ENCODE measurements at places on chromosomes 2 and 18.

DNA sequence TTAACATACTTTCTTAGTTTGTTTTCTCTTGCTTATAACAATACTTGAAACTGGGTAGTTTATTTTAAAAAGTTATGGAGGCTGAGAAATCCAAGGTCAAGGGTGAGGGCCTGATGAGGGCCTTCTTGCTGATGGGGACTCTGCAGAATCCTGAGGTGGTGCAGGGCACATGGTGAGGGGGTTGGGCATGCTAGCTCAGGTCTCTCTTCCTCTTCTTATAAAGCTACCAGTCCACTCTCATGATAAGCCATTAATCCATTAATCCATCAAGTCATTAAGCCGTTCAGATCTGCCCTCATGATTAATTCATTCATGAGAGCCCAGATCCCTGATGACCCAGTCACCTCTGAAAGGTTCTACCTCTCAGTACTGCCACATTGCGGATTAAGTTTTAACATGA, 21.4 kb downstream of the ALMS1 start:
- no peak for DNase-seq

- no peak for DNase-seq
Observed at GRCh38 chr2:95382192-95382591, 20.3 kb upstream of the FAHD2A start.

DNA sequence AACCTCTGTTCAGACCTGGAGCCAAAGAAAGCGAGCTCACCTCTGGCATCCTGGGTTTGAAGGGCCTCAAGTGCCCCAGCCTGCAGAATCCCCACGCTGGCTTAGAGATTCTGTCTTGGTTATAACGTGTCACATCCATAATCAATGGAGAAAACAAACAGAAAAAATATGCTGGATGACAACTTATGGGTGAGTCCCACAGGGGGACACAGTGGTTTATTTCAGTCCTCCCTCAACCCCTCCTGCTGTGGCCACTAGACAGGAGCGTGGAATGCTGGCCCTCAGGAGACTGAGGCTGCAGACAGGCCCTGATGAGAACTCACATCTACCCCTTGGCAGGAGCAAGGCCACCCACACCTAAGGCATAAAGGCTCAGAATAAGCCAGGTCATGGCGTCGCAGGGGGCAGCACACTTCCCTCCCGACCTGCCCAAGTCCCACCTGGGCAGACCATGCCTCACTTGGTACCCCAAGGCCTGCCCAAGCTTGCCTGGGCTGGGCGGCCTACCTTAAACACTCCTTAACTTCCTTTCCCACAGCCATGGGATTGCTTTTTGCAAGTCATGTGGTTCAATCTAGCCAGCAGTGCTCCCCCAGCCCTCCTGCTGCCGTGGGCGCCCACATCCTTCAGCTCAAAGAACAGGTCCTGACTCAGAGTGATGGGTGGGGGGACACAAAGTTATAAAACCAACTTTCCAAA, 19.9 kb downstream of the COX7A2L start:
- DNase-seq: no peak

GRCh38 chr2:18516112-18516511, 44.3 kb downstream of the RDH14 start:
- DNase-seq: no peak

DNA sequence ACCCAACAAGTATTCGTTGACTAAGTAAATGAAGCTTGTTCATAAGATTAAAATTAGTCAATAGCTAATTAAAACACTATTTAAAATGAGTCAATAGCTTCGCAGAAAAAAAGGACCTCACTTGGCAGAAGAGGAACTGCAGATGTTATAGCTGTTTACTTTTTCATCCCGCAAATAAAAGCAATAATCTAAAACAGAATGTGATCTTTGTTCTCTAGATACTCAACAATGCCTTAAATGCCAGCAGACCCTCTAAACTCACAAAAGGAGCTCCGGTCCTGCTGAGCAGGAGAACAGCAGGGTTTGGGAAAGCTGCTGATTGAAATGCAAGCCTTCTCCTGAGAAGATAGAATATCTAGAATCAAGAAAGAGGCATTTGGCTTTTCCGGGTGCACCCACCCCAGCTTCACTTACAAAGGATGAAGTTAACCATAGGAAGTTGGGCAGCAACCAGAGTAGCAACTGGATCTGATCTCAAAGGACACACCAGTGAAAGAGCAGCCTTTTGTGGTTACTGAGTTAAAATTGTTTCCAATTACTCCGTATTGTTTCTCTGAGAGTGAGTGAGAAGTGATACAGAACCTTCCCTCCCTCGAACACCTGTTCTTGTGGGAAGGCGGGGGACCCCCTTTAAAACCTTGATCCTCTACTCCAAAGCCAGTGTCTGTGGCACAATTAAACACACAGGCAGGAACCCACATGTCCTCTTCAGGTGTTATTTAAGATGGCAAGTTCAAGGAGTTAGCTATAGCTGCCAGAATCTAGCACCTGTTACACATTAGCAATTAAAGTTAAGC, 6.8 kb downstream of the CCBE1 start:
- no peak for DNase-seq

DNA sequence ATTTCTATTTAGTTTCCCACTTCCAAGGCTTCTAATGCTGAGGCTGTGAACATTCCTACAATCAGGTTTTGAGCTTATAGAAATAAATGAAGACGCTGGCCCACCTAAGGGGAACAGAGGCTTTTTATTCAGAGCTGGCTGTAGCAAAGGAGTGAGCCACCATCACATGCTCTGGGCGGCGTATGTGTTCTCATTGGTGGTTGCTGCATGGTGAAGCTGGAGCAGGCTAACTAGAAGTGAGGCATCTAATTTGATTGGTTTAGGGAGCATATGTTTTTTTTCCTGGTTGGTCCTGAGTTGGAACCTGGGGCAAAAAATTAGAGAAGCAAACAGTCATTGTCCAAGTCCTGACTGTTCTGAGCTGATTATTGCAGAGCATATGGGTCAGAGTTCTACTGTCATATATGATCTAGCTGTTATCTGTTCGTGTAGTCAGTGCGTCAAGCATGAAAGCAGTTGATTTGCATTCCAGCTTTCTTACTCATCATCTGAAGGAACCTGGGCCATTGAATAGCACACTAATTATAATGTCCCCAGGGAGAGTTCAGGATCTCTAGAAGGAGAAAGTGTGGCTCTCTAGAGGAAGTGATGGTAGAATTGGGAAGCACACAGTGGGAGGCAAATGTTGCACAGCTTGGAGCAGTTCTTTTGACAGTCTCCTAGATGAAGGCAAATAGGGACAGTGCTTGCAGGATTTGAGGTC, 279.6 kb downstream of the PARD3B start:
- no peak for DNase-seq

DNA sequence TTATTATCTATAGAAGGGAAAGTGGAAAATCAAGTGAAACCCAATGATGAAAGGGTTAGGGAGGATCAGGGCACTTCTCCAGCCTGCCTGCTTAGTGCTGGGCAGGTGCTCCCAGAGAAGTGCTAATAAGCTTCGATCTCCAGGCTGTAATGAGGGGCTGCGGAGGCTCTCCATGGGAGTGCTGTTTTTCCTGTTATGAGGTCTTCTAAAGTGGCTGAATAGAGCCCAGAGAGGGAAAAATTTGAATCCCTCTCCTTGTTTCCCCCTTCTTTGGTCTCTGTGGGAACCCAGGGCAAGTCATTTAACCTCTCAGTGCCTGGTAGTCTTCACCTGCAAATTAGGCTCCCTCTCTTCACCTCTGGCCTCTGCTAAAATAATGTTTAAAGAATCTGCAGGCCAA, 351.7 kb upstream of the DCC start:
- DNase-seq: no peak

- DNase-seq: peak; percentile 65
Observed at GRCh38 chr2:241354668-241355658, 1.1 kb upstream of the FARP2 start.

DNA sequence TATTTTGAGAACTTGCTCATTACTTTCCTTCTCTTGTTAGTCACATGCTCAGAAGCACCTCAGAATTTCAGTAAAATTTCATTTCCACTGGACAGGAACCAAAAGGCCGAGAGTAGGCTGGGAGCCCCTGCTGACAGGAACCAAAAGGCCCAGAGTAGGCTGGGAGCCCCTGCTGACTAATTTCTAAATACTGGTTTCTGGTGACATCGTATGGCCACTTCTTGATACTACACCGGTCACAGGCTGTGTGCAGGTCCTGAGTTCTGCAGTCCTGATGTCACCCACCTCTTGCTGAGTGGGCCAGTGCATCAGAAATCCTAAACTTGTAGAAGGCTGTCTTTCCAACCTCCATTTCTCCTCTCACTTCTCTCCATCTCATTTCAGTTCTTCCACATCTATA, 17.7 kb upstream of the EN1 start:
- no peak for DNase-seq

DNA sequence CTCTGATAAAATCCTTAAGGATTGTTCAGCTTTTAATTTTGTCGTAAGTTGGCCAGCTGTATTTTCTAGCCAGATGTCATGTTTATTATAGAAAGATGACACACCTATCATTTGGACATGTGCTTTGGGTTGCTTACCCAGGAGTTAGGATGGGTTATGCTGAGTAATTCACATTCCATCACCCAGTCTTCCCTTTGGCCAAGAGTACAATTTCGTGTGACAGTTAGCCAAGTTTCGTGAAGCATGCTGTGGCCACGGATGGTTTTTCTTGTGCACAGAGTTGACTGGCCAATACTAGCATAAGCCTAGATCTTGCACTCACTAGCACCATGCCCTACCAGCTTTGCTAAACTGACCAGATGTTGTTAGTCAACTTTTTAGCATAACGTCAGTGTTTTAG, 5.8 kb downstream of the MAPRE3 start:
- DNase-seq: no peak

DNA sequence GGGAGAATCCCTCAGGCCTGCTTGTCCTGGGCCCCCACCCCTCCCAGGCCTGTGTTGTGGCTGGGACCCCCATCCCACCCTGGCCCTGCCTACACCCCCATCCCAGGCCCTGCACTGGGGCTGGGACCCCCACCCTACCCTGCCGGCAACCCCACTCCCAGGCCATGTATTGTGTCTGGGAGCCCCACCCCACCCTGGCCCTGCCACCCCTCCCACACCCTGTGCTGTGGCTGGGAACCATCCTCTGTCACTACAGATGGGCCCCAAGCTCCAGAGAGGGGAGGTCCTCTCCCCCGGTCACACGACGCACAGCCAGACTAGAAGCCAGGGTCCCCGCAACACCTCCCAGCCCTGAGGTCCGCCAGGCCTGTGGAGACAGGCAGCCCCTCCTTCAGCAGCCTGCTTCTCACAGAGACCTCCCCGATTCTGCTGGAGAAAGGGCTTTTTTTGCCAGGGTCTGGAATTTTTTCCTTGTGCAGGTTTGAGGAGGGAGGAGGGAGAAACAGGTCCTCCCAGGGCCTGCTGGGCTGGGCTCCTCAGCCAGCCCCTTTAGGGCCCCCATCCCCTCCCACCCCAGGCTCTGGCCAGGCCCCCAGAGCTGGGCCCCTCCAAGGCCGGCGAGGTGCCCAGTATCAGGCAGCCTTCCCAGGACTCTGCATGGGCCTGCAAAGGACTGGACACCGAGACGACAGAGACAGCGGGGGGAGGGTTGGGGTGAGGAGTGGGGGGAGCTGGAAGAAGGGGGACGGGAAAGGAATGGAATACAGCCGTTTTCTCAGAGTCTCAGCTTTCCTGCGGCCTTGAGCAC, 28.0 kb downstream of the KIF1A start:
- DNase-seq: no peak

- DNase-seq: no peak
Observed at GRCh38 chr18:75915941-75916623, 488.6 kb upstream of the SMIM21 start.

DNA sequence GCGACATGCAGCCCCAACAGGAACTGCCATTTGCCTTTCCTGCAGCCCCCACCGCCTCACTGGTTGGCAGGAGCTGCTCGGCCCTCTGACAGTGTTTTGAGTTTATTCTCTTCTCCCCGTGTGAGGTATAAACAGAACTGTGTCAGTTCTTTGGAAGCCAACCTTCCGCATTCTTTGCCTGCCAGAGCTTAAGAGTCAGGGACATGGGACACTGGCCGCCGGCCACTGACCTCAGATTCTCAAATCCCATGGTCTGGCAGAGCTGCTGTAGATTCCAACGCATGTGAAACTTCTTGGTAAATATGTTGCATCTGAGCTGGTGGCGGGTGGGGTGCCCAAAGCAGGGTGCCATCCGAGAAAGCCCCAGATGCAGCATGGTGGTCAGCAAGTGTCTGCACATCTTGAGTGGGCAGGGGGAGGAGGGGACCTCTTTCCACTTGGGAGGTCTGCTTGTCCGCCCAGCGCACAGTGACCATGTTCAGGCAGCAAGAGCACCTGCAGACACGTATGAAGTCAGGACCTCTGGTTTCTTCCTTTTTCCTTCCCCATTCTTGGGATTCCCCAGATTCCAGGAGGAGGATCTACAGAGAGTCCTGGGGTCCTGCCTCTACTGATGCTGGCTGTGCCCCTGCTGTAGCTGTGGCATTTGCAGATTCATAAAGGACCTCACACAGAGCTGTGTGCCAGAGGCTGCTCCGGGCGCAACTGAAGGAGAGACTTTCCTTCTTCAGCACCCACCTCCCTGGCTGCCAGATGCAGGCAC, 23.8 kb downstream of the ASB18 start:
- DNase-seq: no peak

DNA sequence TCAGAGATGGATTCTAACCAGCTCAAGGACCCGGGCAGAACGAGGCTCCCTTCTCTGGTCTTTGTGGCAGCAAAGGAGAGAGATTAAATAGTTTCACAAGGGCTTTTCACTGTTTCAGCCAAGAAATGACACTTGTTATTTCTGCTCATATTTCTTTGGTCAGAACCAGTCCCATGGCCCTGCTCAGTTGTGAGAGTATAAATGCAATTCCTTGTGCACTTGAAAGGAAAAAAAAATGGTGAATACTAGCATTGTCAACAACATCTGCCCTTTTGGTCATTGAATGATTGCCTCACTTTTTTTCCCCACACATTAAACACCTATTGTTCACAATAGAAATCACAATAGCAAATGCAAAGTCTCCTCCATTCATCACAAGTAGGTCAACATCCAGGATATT, 104.4 kb downstream of the RDH14 start:
- DNase-seq: no peak

- DNase-seq: peak; percentile 34
Observed at GRCh38 chr2:217756375-217757107, 246.3 kb downstream of the TNS1 start.

DNA sequence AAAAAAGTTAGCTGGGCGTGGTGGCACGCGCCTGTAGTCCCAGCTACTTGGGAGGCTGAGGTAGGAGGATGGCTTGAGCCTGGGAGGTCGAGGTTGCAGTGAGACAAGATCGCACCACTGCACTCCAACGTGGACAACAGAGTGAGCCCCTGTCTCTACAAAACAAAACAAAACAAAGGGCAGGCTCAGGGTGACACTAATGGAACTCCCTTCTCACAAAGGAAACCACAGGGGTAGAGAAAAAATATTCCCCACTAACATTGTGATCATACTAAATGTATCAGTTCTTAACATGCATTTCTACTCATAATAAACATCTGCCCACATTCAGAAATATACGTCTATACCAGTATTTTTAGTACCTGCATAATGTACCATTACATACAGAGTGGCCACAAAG, 21.1 kb downstream of the STAM2 start:
- DNase-seq: no peak

- DNase-seq: no peak
Observed at GRCh38 chr2:203551778-203552177, 16.7 kb upstream of the RAPH1 start.

- DNase-seq: no peak
Observed at GRCh38 chr2:54613794-54614257, 109.6 kb upstream of the EML6 start.

- no peak for DNase-seq
Observed at GRCh38 chr18:45627204-45627526, 11.9 kb downstream of the SLC14A2 start.

- DNase-seq: no peak
Observed at GRCh38 chr2:3603536-3604206, 8.8 kb downstream of the COLEC11 start.
